Skeletal muscle cell (primary cell): ENCODE measurements at places on chromosomes 6 and 20.

DNA sequence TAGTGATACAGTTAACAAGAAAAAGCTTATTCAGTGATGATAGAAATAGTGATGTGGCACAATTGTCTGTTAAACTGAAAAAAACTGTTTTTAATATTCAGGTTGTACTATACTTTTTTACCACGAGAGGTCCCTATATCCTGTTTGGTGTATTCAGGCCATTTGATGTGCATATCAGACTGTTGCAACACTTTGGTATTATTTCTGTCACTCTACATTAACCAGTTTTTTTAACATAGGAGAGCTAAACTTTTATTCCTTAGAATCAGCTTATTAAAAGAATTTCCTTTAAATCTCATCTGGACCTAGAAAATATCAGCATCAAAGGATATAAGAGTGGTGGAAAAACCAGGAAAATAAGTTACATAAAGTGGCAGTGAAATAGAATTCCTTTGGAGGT lies 36.8 kb downstream of the TSPYL4 start:
- no peak for DNase-seq

- DNase-seq, result no peak
Observed at GRCh38 chr6:3290931-3291211, 32.1 kb downstream of the PSMG4 start.

DNA sequence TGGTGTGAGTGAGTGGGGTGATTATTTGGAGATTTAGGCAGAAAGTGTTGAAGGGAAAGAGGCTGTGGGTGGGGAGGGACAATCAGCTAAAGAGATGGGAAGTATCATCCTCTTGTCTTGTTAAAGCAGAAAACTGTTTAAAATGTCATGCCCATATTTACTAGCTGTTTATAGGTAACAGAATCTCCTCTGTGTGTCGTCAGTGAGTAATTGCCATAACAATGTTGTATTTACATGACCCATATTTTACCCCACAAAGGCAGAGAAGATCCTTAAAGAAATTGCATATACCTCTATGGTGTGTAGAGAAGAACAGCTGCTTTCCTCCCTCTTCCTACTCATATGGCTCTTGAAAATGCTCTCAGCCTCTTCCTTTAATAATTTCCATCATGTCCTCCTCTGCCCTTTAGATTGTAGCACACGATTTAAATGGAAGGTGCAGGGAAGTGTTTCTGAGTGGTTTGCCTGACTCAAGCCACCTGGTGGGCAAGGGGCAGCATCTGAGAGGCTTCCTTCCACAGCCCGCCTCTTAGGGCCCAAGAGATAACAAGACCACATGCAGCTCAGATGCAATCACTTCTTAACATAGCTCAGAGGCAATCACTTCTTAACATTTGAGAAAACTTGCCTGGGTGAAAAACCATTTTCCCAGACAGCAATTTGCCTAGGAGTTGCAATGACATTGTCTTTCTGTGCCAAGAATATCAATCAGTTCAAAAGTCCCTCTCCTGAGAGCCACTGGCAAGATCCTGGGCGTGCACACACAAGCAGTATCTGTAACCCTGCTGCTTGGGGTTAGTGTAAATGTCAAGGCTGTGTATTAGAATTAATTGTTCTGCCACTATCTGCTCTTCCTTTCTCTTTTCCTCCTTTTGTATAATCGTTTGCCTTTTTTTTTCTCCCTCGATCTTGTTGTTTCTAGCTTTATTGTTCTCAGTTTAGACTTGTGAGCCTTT lies 44.1 kb upstream of the EDN1 start:
- DNase-seq, result no peak

DNA sequence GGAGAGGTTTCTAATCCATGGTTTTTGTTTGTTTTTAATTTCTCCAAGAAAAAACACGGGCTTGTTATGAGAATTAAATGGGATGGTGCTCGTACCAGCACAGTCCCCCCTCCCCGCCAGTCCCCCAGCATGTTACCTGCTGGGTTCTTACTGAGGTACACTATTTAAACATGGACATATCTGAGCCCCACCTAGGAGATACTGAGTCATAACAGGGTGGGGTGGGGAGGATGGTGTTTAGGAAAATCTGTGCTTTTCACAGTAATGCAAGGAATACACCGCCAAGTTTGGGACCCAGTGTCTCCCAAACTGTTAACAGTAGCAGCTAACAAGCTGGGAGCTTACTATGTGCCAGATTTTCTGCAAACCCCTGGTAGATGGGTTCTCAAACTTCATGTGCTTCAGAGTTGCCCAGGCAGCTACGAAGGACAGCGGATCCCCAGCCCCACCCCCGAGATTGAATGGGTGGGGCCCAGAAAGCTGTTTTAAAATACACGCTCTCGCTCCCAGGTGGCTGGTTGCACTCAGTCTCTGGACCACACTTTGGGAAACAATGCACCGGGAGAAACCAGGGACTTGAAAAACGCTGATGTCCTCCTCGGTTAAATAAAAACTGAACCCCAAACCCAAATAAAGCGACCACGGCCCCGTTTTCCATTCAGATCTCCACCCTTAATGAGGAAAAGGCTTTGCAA lies 995 bp downstream of the ZFP64 start:
- DNase-seq, result no peak

DNA sequence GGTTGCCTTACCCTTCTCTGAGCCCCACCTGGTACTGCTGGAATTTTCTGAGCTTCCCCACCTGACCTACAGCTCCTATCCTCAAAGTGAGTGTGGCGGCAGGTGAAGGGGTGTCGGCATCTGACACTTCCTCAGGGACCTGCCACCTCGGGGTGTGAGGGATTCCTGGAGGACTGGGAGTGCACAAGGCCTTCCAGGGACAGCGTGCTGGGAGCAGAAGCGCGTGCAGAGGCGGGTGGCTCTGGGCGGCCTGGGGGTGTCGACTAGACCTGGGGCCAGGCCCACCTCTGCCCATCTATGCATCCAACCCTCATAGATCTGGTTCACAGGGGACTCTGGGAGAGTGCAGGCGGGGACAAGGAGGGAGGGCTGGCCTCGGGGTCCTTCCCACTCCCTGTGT lies 7.8 kb downstream of the DLGAP4 start:
- DNase-seq, result no peak

DNA sequence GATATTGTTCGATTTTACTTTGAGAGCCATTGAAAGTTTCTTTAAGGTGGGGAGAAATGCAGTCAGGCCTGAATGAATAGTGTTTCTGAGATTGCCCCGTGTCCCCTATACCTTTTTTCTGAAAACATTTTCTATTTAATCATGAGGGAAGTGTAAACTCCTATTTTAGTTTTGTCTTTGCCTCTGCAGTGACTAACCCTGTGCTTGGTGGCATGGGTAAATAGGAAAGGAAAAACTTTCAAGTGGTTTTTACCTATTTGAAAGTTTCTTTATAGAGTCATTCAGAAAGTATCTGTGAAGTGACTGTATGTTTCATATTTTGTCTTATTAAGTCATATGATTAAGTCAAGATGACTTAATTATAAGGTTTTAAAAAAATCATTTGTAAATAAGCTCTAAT lies 14.5 kb downstream of the SNRNP48 start:
- no peak for DNase-seq

DNA sequence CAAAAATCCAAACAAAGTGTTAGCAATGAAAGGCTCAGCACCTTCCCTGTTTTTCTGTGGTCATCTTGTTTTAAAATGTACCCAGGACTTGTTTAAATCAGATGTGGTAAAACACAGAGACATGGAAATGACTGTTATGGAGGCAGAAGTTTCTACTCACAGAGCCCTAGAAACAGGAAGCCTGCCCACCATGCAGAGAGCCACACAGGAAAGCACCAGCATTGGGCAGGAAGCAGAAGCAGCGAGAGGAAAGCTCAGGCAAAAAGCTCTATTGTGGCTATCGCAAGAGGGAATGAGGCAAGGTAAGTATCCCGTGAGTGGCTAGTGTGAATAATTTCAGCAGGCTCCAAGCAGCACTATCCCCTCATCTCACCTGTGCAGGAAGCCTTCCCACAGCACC lies 42.8 kb downstream of the GPR6 start:
- no peak for DNase-seq

DNA sequence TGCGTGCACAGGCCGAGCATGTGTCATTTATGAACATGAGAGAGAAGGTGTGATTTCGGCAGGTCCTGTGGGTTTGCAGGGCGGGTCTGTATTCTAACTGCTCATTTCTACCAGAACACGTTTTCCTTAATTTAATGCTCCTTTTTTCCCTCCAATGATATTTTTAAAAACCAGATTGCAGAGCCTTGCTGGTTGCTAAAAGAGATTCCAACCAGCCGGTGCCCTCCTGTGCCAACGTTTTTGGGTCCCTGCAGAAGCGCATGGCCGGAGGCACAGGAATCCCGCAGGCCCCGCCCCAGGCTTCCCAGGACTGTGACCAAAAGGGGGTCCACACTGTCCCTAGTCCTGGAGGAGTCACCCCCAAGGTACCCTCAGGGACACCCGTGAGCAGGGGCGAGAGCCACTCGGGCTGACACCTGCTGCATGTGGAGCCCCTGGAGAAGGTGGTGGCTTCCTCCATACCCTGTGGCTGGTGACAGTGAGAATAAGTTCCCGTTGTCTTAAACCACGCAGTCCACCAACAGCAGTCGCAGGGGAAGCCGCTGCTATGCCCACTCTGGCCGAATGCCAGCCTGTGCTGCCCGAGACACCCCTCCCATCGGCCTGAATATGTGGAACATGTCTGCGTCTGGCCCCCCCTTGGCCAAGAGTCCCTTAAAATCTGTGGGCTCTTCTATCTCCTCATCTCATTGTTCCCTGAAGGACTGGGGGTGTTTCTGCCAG lies 15.7 kb upstream of the NTSR1 start:
- no peak for DNase-seq

DNA sequence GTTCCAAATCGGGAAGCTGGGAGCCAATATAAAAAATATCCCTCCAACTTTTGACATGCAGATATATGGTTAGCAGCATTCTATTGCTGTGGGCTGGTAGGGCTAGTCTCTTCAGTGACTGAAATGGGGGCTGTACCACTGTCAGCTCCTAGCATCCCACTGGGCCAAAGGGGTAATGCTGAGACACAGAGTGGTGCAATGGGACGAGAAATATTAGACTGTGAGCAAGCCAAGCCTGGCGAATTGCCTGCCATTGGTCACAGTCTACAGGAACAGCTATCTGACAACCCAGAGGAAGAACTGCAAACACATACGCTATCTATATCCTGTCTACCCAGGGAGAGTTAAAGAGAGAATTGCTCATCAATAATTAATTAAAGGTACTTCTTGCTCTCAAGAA lies 3.5 kb downstream of the SLC35F1 start:
- DNase-seq, result no peak

DNA sequence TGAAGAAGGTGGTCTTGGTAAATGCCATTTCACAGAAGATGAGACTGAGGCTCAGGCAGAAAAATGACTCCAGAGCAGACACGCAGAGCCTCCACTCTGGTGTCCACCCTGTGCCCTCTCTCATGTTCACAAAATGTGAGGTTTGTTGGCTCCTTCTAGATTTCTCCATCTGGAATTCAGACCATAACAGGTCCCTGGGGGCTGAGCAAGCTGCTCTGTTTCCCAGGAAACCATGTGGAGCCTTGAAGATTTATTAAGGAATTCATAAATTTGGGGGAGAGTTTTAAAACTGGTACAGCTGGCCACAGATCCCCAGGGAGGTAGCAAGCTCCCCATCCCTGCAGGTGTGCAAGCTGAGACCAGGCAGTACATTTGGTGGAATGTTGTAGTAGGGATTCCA lies 38.8 kb upstream of the SIRPA start:
- no peak for DNase-seq

DNA sequence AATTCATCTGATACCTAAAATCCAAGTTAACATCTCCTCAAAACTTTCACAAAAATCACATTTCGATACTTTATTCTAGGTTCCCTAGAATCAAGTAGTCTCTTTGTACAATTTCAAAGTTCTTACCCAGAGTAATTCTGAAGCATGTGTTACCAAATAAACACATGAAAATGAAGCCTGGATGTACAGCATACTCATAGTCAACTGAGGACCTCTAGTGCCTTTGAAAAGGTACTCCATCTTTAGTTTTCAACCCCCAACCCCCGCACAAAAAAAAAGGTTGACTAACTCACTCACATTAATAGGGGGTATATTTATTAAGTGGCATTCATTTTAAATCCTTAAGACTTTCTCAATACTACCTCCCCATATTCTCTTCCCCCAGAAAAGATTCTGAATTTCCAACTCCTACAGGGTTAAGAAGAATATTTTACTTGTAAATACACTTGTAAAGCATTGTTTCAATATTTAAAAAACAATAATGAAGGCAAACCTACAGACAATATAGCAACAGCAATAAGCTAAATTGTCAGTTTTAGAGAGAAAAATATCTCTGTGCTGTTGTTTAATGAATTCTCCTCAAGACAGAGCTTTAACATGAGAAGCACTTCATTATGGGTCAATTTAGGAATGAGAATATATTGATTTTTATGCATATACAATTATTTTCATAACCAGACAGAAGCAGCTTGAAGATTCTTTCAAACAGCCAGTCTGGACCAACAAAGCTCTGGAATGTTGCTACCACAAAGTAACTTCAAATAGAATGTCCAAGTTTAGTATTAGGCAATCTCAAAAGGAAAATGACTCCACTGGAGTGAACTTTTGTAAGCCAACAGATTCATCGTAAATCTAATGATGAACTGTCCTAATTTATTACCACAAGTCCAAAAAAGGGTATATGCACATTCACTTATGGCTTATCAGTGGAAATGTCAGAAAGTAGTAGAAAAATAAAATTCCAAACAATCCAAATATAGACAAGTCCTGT lies 3.3 kb downstream of the PLN start:
- DNase-seq, result peak; percentile 57

GRCh38 chr6:166381733-166382499 lies 824 bp downstream of the MPC1 start:
- no peak for DNase-seq

DNA sequence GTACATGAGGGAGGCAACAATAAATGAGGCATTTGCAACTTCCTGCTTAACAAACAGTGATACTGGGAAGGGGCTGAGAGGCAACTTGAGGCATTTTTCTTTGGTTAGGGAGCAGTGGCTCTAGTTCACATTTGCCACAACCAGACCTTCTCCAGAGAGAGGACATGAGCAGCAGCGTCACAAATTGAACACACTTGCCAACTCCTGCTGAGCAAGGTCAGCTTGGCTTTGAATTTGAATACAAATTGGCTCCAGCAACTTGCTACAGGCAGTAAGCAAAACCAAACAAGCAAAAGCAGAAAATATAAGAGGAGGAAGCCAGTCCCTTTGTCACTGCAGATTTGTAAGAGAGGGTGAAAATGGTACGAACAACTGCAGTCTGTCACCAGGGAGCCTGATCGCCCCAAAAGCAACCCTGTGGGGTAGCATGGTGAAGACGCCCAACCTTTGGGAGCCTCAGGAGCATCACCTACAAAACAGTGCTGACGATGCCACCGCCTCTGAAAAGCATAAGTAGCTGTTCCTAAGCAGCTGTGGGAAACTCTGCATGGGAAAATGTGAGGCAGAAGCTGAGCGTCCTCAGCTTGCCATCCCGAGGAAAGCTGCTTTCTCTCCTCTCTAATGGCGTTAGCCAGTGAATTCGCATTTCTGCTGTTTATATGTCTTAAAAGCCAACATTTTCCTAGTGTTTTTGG lies 378.7 kb downstream of the RNGTT start:
- no peak for DNase-seq

- DNase-seq, result no peak
Observed at GRCh38 chr20:9685011-9685410, 153.9 kb downstream of the PAK5 start.

- no peak for DNase-seq
Observed at GRCh38 chr20:32819992-32820697, 391 bp downstream of the MAPRE1 start.

- no peak for DNase-seq
Observed at GRCh38 chr20:62955519-62956386, 3.2 kb downstream of the SLC17A9 start.
